ENCODE measurements at places on chromosomes 5 and 9.

GRCh38 chr5:53915120-53915519 lies 354.7 kb downstream of the NDUFS4 start:
- no peak for ATAC-seq

DNA sequence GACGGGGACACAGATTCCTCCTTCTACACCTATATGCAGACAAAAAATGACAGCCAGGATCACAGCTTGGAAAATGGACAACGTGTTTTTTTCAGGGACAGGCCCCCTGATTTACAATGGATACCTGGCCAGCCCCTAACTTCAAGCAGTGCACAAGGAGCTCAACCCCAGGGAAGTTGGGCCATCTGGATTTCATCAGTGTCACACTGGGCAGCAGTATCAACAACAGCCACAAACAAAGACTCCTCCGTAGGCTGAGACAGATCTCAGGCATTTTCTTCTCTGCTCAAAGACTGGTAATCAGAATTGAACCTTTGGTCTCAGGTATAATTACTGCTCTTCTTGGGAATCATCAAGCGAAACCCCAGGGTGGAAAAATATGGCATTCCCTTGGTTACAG lies 374.0 kb downstream of the ZNF608 start:
- ATAC-seq, result no peak

DNA sequence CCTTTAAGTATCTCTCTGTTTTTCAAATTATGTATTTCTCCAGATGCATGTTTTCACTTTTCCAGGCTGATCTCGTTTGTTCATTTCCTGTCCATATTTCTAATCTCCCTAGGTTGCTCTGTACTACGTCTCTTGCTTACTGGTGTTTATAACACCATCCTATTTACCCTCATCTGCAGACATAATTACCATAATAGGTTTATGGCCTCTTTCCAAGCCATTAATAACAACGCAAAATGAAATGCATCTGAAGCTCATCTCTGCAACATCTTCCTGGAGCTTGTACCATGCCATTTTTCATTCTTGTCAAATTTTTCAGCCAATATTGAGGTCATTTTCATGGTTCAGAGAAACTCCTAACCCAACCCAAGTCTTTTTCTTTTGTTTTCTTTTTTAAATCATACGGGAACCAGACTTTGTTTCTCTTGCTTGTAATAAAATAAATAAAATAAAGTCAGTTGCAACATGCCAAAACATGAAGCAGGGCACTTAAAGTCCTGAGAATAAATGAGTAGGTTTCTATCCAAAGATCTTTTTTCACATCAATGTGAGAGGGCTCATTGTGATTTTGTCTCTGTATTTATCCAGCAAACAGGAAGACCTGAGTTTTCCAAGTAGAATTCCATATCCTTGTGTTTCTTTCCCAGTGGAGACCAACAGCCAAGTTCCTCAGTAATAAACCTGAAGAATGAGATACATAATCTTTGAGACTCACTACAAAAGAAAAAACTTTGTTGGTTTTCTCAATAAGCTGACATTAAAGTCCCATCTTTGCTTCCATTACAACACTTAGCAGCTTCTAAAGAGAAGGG lies 37.0 kb downstream of the DPYSL3 start:
- ATAC-seq, result no peak

GRCh38 chr5:179124853-179125788 lies 64.9 kb downstream of the ZNF354C start:
- ATAC-seq, result no peak

GRCh38 chr9:121242219-121242958 lies 25.6 kb upstream of the GSN start:
- ATAC-seq, result no peak

- ATAC-seq, result peak; percentile 73
Observed at GRCh38 chr9:19946441-19947109, 157.7 kb upstream of the SLC24A2 start.

DNA sequence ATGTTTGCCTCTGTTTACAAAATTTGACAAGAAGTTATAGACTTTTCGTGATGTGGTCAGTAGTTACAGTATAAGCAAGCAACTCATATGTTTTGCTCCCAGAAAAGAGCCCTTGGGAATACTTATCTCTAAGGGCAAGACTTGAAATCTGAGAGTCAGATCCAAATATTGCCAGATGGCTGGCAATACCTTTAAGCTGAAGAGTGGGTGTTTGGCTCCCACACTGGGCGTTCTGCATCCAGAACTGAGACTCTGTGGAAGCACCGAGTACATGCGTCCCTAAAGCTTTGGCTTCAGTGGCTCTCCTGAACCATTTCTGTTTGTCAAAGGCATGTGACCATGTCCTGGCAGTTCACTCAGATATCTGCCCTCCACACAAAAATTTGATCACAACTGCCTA lies 194.1 kb downstream of the DCP2 start:
- no peak for ATAC-seq

DNA sequence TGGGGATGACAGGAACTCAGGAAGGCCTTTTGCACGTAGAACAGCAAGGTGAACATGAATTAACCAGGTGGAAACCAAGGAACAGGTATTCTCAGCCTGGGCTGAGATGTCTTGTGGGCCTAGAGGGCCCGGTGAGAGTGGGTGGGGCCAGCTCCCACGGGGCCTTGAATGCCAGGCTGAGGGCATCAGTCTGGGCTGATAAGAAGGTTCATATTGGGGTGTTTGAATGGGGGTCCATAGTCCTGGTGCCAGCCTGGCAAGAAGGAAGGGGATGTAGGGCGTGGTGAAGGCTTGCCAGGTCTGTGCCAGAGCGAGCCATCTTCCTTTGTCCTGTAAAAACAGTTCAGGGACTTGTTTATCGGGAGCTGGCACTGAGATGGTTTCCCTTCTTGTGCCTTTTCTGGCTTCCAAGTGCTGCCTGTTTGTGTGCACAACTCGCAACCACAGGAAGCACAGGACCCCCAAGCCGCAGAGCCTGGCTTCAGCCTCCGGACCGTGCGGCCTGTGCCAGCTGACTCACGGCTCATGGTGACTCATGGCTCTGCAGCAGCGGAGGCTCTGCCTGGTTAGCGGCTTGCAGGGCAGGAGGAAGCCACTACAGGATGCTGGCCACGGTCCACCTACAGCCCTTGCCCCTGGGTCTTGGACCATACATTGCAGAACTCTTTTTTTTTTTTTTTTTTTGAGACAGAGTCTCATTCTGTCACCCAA lies 2.4 kb downstream of the CARD19 start:
- no peak for ATAC-seq

GRCh38 chr5:147396070-147396823 lies 113.6 kb downstream of the DPYSL3 start:
- no peak for ATAC-seq

DNA sequence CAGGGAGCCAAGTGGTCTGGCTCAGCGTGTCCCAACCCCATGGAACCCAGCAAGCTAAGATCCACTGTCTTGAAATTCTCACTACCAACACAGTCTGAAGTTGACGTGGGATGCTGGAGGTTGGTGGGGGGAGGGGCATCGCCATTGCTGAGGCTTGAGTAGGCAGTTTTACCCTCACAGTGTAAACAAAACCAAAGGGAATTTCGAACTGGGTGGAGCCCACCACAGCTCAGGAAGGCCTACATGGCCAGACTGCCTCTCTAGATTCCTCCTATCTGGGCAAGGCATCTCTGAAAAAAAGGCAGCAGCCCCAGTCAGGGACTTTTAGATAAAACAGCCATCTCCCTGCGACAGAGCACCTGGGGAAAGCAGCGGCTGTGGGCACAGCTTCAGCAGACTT lies 17.1 kb upstream of the FBXL17 start:
- ATAC-seq, result no peak

DNA sequence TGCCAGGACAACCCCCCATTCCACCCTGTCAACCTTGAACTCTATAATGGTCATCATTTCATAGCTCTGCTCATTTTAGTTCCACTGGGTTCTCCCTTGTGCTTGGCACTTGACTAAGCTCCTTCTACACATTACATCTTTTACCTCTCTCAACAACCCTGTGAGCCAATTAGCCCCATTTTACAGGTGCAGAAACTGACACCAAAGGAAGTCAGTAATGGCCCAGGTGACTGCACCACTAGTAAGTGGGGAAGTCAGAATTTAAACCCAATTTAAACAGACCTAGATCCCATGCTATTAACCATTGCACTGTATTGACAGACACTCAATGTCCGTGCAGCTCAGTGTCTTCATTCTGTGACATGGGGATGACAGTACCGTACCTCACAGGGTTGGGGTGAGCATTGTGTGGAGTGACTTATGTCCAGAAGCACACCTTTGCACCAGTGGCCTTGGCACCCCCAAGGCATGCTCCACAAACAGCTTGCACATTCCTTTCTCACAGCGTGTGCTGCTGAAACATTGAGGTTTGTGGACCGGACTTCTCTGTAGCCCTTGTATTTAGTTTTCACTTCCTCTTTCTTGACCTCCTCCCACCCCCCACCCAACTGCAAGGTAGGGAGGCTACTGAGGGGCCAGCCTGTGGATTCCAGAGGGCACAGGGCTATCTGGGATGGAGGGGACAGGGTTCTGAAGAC lies 23.1 kb downstream of the IRF1 start:
- no peak for ATAC-seq

GRCh38 chr9:121768416-121769015 lies 117.1 kb downstream of the DAB2IP start:
- ATAC-seq, result no peak

- ATAC-seq, result no peak
Observed at GRCh38 chr5:1110307-1111240, 1.3 kb downstream of the SLC12A7 start.

GRCh38 chr5:157107508-157107907 lies 1.3 kb downstream of the HAVCR2 start:
- no peak for ATAC-seq

DNA sequence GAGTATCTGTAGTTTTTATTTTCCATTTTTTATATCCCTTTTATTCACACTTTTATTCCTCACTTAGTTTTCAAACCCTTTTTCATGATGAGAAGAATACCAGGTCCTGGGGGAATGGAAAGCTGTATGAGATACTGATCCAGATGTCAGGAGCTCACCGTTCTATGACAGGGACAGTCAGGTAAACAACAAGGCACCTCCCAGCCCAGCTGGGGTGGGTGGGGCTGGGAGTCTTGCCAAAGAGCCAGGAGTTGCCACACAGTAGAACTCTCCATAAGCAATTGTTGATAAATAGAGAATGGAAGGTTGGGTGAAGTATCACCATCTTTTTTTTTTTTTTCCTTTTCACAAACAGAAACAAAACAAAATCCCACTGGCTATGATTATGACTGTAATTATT lies 225.8 kb downstream of the NSG2 start:
- ATAC-seq, result no peak

GRCh38 chr9:101737705-101738565 lies 512 bp downstream of the GRIN3A start:
- no peak for ATAC-seq

GRCh38 chr5:78547183-78547582 lies 101.4 kb downstream of the LHFPL2 start:
- ATAC-seq, result no peak

DNA sequence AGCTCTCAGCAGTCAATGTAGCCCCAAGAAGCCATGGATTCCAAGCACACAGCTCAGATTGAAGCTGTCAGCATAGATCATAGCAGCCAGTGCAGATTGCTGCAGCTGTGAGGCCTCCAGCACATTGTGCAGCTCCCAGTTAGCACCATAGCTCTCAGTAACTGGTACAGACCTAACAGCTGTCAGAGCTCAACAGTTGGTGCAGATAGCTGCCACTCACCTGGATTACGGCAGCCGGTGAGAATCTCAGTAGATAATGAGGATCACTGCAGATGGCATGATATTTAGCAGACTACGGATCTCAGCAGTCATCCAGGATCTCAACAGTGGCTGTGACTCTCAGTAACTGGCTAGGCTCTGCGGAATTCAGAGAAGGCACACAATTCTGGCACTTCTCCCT lies 500.4 kb downstream of the TUSC1 start:
- ATAC-seq, result no peak

DNA sequence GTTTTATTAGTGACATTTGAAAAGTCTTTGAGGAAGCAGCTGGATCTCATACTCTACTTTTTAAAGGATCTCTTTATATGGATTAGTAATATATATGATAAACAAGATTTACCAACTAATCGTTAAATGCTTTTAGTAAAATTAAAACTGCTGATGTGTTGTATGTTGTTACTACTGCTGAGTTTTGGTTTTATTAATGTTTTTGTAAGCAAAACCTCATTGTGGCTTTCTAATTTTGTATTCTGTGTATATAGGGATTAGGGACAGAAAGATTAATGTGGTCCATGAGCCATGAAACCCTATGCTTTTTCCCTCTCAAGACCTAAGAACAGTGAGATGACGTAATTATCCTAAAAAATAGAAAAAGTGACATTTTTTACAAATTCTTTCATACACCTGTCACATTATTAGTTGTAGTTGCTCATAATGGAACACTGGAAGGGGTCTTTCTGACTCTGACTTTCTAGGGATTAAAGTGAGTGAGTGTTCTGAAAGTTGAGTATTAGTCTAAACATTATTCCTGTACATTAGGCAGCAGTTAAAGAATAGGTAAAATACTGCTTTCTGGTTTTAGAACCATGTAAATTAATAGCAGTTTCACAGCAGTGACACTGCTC lies 85.9 kb downstream of the SLC12A2 start:
- ATAC-seq, result no peak

DNA sequence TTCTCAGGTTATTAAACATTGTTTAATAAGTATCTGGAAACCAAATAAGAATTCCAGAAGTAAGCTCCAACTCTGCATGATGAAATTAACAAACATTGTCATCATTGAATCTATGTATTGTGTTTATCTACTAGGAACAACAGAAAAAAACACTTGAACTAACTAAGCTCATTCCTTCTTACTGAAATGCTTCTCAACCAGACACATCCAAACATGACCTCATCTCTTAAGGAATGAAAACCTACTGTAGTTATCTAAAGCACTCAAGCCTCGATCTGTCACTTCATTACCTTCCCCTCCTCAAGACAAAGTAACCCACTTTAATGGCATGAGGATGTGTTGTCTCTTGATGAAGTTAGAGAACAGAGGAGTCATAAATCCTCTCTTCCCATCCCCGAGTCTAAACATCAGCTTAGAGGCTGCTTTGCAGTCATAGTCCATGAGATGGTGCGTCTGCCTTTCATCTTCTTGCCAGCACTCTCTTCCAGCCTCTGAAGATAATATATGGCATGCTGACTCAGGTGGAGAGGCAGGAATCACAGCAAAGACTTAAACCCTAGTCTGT lies 86.5 kb downstream of the CEMIP2 start:
- no peak for ATAC-seq

- ATAC-seq, result no peak
Observed at GRCh38 chr5:172403189-172403796, 51.0 kb downstream of the SH3PXD2B start.

- ATAC-seq, result no peak
Observed at GRCh38 chr9:131446276-131446675, 52.4 kb downstream of the PRRC2B start.

- no peak for ATAC-seq
Observed at GRCh38 chr5:83009408-83009807, 67.8 kb downstream of the TMEM167A start.

DNA sequence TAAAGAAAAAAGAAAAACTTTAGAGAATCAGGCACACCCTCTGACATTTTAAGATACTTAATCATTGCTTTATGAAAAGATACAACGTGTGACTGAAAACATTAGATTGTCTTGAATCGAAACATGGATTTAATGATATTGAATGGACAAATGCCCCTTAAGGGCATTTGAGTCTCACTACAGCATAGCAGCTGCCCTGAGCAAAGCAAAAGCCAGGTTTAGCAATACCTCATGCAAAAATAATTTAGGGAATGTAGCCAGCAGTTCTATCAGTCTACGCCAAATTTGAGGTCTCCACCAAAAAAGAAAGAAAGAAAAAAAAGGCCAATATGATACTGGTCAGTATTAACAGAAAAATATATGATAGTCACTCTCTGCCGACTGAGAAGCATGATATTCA lies 56.6 kb upstream of the LMNB1 start:
- no peak for ATAC-seq
